Stimulated activated CD4-positive, alpha-beta T cell treated with anti-CD3 and anti-CD28 coated beads, Interleukin-15, amount 100 ng/mL, for 1 hour (primary cell): ENCODE measurements at places on chromosomes 12 and 14.

DNA sequence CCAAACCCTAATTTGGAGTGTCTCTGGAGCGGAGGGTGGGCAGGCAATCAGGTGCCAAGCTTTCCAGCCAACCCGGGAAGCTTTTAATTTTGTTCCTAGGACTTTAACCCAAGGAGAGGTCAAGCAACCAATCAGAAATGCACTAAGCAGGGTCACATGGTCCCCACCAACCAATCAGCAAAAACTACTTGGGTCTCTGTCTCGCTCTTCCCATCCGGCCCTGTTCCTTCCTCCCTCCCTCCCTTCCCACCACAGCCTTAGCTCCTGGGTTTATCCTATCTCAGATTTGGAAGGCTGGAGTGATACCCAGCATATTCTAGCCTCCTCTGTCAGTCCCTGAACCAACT lies 7.3 kb downstream of the HOXC5 start:
- DNase-seq: no peak

GRCh38 chr12:127519779-127520178 lies 747.2 kb upstream of the TMEM132C start:
- DNase-seq: no peak

DNA sequence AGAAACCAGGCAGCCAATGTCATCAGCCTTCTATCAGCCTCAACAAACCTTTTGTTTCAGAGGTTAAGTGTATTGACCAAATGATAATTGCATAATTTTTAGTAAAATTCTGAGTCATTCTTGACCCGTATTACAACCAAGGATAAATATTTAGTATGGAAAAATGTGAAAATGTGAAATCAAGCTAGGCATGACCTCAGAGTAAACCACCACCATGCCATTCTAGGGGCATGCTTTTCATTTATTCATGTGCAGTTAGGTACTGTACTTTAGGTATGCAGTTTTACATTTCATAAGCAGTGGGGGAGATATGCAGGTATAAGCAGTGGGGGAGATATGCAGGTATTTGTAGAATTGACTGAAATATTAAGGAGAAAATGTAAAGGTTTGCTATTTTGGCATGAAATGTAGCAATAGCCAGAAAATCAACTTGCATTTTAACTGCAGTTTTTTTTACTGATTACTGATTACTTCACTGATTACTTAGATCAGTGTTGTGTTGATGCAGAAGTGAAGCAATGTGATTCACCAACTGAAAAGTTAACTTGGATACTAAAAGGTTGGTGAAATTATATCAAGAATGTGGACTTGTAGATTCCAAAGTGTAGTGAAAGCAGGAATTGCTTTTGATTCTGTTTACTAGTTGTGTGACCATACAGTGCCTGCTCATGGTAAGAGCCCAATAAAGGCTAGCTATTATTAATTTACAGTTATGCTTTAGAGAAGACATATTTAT lies 184.2 kb downstream of the ESR2 start:
- no peak for DNase-seq

DNA sequence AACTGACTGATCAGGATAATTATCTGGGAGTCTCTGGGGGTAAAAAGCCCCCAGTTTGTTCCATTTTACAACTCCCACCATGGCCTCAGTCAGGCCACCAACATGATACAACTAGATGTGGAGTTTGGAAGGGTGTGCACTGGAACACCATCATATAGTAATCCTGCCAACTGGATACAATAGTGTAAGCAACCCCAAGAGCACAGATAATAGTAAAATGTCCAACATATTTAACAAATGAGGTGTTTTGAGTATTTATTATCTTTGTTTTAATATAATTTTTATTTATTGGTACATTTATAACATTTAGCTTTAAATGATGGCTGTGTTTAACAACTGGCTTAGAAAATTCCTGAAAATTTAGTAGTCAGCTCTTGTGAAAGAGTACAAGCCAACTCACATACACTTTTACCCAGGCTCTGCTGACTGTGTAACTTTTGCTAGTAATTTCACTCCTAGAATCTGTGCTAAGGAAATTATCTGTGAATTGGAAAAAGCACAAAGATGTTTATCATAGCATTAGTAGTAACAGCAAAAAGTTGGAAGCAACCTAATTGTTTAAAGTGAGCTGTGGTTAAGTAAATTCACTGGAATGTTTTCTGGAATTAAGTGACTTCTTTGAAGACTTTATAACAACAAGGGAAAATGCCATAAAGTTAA lies 196.8 kb downstream of the RAD51B start:
- no peak for DNase-seq

GRCh38 chr14:51004352-51004800 lies 60.1 kb upstream of the PYGL start:
- DNase-seq: no peak

GRCh38 chr14:69154779-69155178 lies 1.9 kb upstream of the DCAF5 start:
- DNase-seq: no peak
